Cerebellum (tissue), 4 donors: ENCODE measurements at places on chromosomes 6 and 20. TPM values are rescaled to one million over a fixed set of nuclear protein-coding genes. Genes with fewer than 3 reads are reported as not detected.

The SIRPB2 gene
- 1.00 TPM for total RNA-seq

The BPIFA2 gene
- not detected for total RNA-seq

The ANKRD66 gene
- 0.27 TPM for total RNA-seq

The HLA-DRA gene
- total RNA-seq = 3.6 TPM

The METTL24 gene
- 3.3 TPM for total RNA-seq

DNA sequence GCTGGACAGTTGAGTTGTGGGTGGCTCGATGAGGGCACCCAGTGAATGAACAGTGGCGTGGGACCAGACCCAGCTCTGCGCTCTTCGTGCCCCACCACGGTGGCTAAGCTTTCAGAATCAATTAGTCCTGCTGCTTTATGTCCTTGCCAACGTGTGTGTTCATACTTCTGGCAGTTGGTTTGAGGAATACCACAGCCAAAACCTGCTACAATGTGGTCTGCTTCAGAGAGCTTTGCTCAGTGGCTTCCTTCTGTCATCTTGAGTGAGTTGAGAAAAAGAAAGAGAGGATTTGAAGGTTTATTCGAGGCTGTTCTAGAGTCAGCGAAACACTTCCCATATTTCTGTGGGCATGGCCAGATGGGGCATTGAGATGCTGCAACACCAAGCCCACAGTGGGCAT is 39.5 kb upstream of the SLC22A2 start:
- no peak for DNase-seq

GRCh38 chr20:57053793-57054552 is 212.5 kb downstream of the BMP7 start:
- no peak for DNase-seq

GRCh38 chr6:109021870-109022269 is 72.8 kb downstream of the SESN1 start:
- DNase-seq = no peak

- no peak for DNase-seq
Measured at GRCh38 chr20:49515586-49515985, 33.1 kb upstream of the KCNB1 start.

GRCh38 chr6:100485268-100485667 is 20.5 kb upstream of the SIM1 start:
- DNase-seq = no peak

DNA sequence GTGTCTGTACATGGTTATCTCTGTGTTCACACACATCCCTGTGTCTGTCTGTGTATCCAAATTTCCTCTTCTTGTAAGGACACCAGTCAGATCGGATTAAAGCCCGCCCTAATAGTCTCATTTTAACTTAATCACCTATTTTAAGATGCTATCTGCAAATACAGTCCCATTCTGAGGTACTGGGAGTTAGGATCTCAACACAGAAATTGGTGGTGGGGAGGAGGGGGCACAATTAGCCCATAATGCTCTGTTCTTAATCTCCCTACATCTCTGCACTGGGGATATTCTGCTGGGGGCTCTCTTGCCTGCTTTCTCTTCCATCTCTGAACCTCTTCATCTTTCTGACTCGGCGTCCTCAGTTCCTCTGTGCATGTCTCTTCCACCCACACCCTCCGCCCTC is 320.7 kb downstream of the CDC5L start:
- no peak for DNase-seq

DNA sequence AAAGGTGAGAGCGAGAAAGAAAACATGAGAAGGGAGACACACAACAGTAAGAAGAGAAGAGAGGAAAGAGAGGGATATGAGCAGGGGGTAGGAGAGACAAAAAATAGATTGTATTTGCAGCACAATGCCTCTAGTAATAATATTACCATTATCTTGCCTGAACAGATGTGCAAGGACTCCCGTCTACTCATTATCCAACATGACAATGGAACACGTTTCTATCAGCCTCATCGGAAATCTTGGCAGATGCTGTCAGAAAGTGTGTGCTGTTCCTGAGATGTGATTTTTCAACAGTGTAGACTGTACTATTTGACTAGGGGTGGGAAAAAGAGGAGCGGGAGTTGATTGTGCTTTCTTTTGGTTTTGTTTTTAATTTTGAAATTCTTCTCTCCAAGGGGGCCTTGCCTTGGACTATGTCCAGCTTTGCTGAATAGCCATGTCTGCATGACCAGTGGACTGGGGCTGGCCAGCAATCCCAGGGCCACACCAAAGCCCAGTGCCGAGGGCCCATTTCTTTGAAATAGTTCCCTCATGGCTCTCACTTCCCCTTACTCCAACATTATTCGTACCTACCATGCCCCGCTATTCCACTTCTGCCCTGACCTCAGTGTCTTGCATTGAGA is 11.3 kb upstream of the TRAM2 start:
- no peak for DNase-seq

DNA sequence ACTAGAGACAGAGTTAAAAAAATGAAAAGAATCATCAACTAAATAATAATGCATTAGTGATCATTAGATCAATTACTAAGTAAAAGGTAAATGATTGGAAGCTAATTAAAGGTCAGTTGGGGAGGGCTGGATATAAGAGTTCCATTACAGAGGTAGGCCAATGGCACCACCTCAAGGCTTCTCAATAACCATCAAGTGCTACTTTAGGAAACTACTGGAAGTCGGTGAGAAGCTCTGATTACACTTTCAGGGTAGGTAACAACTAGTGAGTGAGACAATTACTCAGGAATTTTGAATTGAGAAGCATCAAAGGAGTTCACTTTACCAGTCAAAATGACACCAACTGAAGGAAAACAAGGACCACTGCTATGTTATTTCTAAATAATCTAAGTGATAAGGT is 90.2 kb upstream of the HDAC2 start:
- no peak for DNase-seq

- no peak for DNase-seq
Measured at GRCh38 chr20:24568842-24569241, 99.4 kb downstream of the SYNDIG1 start.

DNA sequence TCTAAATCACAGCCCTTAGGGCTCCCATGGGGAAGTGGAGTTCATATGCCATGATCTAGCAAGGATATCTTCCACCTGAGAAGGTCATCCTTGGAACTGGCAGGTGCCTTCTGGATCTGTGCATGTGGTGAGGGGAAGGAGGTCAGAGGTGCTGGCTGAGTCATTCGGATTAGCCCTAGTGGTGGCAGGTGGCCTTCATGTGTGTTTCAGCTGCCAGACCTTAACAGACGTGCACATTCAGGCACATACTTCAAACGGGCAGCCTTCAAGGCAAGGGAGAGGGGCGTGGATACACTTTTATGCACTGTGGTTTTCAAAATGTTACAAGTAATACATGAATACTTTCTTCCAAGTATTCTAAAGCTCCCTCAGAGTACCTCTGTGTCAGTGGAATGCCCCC is 51.2 kb downstream of the BMP6 start:
- DNase-seq = no peak

GRCh38 chr20:3237958-3238615 is 903 bp downstream of the SLC4A11 start:
- DNase-seq = no peak

- no peak for DNase-seq
Measured at GRCh38 chr6:158764183-158764849, 54.9 kb downstream of the EZR start.

GRCh38 chr6:51839726-51840374 is 247.6 kb downstream of the PKHD1 start:
- DNase-seq = no peak

GRCh38 chr6:108565893-108566292 is 5.2 kb downstream of the FOXO3 start:
- no peak for DNase-seq

- DNase-seq = no peak
Measured at GRCh38 chr6:69791065-69791471, 5.7 kb downstream of the LMBRD1 start.

GRCh38 chr6:112054555-112055190 is 769 bp downstream of the CCN6 start:
- no peak for DNase-seq

GRCh38 chr6:150575836-150576235 is 23.8 kb upstream of the PLEKHG1 start:
- no peak for DNase-seq

DNA sequence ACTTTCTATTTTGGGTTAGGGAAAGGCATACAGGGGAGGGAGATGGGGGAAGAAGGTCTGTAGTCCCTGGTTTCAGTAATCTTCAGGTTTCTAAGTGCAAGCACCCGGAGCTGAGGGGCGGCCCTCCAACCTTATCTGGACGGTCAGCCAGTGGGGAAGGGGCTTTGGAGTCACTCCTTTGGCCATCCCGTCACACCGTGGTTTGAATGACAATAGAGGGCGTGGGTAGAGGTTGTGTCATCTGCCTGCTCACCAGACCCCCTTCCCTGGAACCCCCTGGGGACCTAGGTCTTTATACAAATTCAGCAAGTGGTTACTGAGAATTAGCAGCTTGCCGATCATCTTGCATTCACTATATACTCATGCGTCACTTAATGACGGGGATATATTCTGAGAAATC is 29.1 kb downstream of the STK35 start:
- DNase-seq = no peak
